ENCODE measurements at places on chromosomes 16 and 17. TPM values are rescaled to one million over a fixed set of nuclear protein-coding genes. Genes with fewer than 3 reads are reported as not detected.

TRPV2 gene
- 28.4 TPM for total RNA-seq

GUCY2D gene
- total RNA-seq: not detected

RNF40 gene
- total RNA-seq: 73.8 TPM

TP53TG3F gene
- total RNA-seq: not detected

GGT6 gene
- total RNA-seq: 0.86 TPM

CD7 gene
- not detected for total RNA-seq

RCVRN gene
- total RNA-seq: not detected

CA5A gene
- total RNA-seq: not detected

ZNF423 gene
- total RNA-seq: 0.22 TPM

LRRC37A gene
- 0.51 TPM for total RNA-seq

CHST6 gene
- total RNA-seq: 2.2 TPM

LGALS9B gene
- not detected for total RNA-seq

GFAP gene
- 1.0 TPM for total RNA-seq

COX6A2 gene
- not detected for total RNA-seq

MMP15 gene
- 36.0 TPM for total RNA-seq

PPY gene
- not detected for total RNA-seq

TP53TG3 gene
- total RNA-seq: not detected

UBE2G1 gene
- 68.1 TPM for total RNA-seq

ACSM5 gene
- total RNA-seq: 0.12 TPM

OTOP3 gene
- not detected for total RNA-seq

HSD11B2 gene
- 2.2 TPM for total RNA-seq

MLYCD gene
- total RNA-seq: 2.9 TPM

RASD1 gene
- total RNA-seq: 1.4 TPM

ABCA3 gene
- total RNA-seq: 17.1 TPM

ZNF205 gene
- 15.8 TPM for total RNA-seq

TSPOAP1 gene
- 0.87 TPM for total RNA-seq

MT1G gene
- total RNA-seq: 40.2 TPM

G6PC1 gene
- not detected for total RNA-seq

ZG16 gene
- total RNA-seq: not detected

ABCA9 gene
- not detected for total RNA-seq

GPR139 gene
- not detected for total RNA-seq

IRX5 gene
- total RNA-seq: 15.3 TPM

YBX2 gene
- 0.14 TPM for total RNA-seq

CLDN7 gene
- total RNA-seq: 200 TPM

TBC1D3B gene
- not detected for total RNA-seq

CCL4 gene
- not detected for total RNA-seq

OTOP2 gene
- total RNA-seq: not detected

RNF227 gene
- total RNA-seq: 0.35 TPM
